Panc1 (cell line): ENCODE measurements at places on chromosomes 12 and 14.

GRCh38 chr12:12365446-12365802, 8.5 kb downstream of the BORCS5 start:
- no peak for DNase-seq

- DNase-seq, result no peak
These were observed 85.1 kb downstream of the DIP2B start for GRCh38 chr12:50589650-50590435.

DNA sequence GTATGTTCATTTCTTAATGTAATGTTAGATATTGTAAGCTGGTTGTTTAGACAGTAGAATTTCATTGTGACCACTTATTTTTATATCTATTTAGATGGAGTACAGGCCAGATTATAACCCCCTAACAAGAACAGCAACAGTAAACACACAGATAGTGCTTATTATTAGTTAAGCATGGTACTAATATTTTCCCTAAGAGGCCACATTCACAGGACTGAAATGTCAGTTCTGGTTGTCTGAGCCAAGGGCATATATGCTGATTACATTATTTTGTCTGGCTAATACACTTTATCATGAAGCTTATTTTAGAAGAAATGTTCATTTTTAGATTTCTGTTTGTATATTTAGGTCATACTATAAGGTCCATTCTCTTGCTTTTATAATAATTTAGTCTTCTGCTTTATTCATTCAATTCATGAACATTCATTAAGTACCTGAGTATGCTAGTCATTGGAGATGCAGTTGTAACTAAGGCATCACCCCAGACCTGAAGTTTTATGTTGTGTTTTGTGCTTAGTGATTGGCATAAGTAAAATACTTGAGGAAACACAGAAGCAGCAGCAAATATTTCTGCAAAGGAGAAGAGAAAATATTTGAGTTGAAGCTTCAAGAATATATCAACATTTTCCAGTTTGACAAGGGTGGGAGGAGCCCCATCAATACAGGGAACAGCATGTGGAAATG, 413.7 kb downstream of the RAD51B start:
- DNase-seq, result no peak

GRCh38 chr12:79255288-79255687, 390.7 kb downstream of the SYT1 start:
- no peak for DNase-seq

DNA sequence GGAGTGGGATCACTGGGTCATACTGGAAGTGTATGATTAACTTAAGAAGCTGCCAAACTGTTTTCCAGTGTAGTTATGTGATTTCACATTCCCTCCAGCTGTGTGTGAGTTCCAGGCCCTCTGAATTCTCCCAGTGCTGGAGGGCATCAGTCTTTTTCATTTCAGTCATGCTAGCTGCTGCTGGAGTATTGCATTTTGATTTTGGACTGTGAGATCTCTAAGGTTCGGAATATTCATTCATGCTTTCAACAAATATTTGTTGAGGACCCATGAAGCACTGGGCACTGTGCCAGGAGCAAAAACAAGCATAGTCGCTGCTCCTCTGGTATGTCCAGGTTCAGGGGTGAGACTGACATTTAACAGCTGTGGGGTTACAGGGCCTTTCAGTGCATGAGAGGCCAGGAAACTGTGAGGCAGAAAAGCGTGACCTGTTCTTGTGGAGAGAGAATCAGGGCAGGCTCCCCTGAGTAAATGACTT, 133.2 kb downstream of the SCARB1 start:
- DNase-seq, result no peak

GRCh38 chr14:46147024-46147423, 504.6 kb downstream of the RPL10L start:
- no peak for DNase-seq

DNA sequence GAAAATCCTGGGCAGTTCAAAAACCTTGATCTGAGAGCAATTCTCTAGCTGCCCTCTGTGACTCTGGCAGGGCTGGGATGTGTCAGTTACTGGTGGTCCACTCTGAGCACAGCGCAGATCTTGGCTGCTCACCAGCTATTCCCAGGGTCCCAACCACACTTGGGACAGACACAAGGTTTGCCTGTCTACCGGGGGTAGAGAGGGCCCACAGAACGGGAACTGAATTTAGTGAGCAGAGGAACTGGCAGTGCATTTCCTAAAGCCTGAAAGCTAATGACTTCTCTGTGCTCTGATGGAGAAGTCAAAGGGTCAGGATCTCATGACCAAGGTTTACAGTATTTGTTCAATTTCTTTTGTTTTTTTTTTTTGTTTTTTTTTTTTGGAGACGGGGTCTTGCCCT, 2.6 kb downstream of the PDE6H start:
- DNase-seq, result no peak

GRCh38 chr12:9897535-9897934, 16.2 kb downstream of the KLRF2 start:
- no peak for DNase-seq

- DNase-seq, result no peak
These were observed 4.2 kb downstream of the ARHGAP9 start for GRCh38 chr12:57475271-57476161.

DNA sequence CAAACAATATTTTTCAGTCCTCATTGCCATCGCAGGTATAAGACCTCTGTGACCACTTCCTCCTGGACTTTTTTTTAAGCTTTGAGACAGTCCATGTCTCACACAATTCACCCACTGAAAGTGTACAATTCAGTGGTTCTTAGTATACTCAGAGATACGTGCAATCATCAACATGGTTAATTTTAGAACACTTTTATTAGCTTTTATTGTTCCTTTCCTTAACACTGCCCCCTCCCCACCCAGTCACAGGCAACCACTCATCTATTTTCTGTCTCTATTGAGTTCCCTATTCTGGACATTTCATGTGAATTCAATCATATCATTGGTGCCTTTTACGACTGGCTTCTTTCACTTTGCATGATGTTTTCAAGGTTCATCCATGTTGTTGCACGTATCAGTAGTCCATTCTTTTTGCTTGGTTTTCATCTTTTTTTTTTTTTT, 16.2 kb downstream of the NCKAP5L start:
- DNase-seq, result no peak

- DNase-seq, result no peak
These were observed 732 bp upstream of the ARF3 start for GRCh38 chr12:48958049-48958388.

DNA sequence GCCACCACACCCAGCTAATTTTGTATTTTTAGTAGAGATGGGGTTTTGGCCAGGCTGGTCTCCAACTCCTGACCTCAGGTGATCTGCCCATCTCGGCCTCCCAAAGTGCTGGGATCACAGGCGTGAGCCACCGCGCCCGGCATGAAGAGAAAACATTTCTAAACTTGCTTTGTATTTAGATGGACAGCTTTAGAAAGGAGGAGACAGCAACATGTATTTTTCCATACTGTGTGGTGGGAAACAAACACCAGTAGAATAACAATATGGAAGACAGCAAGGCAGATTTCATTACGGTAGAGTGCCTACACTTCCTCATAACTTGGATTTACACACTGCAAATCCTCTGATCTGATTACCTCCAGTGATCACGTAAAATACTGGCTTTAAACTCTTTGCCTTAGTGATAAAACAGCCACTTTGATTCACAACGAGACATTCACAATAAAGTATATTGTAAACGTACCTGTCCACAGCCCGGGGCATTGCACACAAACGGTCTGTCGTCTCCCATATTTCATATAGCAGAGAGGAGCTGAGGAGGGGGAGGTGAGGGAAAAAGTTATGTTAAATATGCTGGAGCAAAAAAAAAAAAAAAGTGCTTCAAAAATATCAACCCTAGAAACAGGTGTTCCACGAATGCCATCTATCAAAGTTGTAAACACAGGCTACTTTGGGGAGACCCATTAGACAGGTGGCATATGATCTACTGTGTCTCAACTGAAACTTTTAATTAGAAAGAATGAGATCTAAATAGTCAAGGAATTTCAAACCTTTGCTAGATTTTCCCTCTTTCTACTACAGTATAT, 25.5 kb downstream of the ATF7 start:
- no peak for DNase-seq

GRCh38 chr12:104494137-104494792, 37.5 kb downstream of the CHST11 start:
- no peak for DNase-seq

DNA sequence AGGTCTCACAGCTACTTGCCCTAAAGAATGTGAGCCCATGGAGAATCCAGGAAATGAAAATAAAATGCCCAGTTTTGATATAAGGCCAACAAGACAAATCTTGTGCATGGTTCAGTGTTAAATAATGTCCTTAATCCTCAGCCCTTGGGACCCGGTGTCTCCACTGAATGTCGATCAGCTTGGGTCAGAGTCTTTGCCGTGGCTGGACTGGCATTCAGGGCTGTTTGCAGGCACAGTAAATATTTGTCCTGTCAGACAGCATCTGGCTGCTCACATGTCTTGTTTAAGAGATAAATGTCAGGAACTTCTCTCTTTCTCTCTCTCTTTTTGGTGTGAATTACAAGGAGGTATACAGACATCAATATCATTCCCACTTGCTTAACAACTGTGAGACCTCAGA, 452.5 kb downstream of the FUT8 start:
- DNase-seq, result no peak

- DNase-seq, result no peak
These were observed 8.5 kb upstream of the CFL2 start for GRCh38 chr14:34722723-34723545.

DNA sequence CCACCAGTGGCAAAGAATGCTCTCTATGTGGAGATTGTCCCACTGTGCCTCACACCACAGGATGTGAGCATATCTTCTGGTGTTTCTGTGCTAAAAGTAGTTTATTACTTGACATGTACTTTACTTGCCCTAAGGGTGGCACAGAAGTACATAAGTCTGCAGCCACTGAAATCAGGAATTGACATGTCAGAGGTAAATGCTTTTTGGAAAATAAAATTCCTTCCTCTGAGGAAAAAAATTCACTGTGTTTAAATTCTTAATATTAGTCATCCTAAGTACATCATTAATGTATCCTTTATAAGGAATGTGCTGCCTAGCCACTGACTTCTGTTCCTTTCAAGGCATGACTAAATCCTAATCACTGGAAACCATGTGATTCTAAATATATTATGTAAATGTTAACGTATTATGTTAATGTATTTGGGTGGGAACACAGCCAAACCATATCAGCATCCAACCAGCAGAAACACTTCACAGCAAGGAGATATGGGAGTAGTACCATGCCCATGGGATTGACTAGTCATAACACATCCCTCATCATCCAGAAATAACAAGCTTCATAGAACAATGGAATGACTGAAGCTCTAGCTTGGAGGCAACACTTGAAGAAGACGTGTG, 239.7 kb upstream of the PPFIA2 start:
- no peak for DNase-seq

DNA sequence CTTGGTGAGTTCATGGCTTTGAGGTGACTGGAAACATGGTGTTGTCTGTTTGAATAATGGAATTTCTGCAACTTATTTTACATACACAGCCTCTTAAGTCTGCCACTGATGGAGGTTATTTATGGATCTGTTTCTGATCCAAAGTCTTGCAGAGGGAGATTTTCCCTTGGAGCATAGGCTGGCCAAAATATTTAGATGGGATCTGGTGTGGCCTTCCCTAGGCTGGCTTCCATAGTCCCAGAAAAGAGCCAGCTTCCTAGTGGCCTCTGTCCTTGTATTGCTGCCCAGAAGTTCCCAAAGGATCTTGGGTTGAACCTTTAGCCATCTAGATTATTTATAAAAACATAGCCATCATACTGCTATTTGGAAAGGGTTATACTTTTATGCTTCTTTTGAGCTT, 491.1 kb upstream of the RGS6 start:
- no peak for DNase-seq

DNA sequence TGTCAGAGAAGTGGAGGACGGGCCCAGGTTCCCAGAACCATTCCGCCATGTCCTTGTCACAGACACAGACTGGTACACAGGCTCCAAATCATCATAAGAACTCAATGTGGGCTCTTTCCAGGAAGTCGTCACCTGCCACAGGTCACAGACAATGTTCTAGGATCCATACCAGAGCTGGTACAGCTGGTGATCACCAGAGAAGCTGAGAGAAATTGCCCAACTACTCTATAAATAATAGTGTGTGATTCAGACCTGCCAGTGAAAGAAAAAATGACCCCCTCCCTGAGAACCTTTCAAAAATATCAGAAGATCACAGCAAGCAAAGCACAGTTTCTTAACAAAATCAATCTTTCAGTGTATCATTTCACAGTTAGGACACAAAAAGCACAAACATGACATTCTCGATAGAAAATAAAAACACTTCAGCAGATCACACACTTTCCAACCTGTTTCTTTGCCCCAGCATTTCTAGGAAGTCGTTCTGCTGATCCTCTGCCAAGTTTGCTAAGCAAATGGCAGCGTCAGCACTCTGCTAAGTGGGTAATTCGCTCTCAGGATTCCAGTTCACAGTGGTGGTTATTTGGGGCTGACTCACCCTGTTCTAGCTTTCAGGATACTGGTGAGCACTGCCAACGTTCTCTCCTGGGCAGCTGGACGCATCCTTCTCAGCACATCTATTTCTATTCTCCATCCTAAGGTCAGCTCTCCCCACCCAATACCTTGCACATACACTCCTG, 223.3 kb upstream of the SFSWAP start:
- no peak for DNase-seq

GRCh38 chr12:52608826-52609630, 7.8 kb upstream of the KRT72 start:
- no peak for DNase-seq

- DNase-seq, result no peak
These were observed 232.1 kb upstream of the CCDC196 start for GRCh38 chr14:66254038-66254437.

GRCh38 chr12:8922544-8922943, 8.2 kb downstream of the PHC1 start:
- DNase-seq, result no peak

DNA sequence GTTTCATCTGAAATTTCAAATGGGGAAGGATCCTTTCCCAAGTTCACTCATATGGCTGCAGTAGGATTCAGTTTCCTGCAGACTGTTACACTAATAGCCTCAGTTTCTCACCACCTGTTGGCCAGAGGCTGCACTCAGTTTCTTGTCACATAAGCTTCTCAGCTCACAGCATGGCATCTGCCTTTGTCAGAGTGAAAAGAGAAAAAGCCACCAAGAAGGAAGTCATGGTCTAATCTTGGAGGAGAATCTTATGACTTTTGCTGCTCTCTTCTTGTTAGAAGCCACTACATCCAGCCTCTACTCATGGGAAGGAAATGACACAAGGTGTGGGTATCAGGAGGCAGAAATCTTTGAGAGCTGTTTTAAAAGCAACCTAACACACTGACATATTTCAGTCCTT, 39.4 kb upstream of the BTG1 start:
- DNase-seq, result no peak

GRCh38 chr14:50044042-50044651, 72.2 kb downstream of the VCPKMT start:
- no peak for DNase-seq

GRCh38 chr14:100800041-100800440, 25.9 kb upstream of the MEG3 start:
- no peak for DNase-seq

DNA sequence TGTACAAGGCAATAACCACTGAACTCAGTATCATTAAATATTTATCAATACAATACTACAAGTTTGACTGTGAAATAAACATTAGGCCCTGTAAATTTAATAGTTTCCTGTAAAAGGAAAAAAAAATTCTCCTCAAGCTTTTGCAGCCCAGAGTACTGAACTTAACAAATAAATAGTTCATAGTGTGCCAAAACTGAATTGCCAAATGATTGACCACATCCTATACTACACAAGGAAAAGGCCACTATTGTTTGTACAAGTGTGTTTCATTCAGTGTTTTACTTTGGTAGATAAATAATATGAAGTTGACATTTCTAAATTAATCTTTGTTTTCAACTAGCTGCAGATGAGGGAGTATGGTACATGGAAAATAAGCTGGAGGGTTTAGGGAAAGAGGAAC, 379.6 kb downstream of the FLRT2 start:
- no peak for DNase-seq
